Osteoblast (primary cell): ENCODE measurements at places on chromosomes 2 and 18. TPM values are rescaled to one million over a fixed set of nuclear protein-coding genes. Genes with fewer than 3 reads are reported as not detected.

The PMAIP1 gene
- 3.5 and 4.0 TPM in 2 replicates for total RNA-seq

The HTR2B gene
- 2.9 and 5.3 TPM in 2 replicates for total RNA-seq

The GBX2 gene
- not detected in 2 replicates for total RNA-seq

The SERPINB12 gene
- total RNA-seq = not detected in 2 replicates

The C2orf66 gene
- total RNA-seq = under 0.01 and 0.36 TPM in 2 replicates

The TMEM200C gene
- under 0.01 TPM in 2 replicates for total RNA-seq

The FAM136A gene
- total RNA-seq = 21.7 and 31.5 TPM in 2 replicates

The HEATR5B gene
- total RNA-seq = 29.2 and 29.3 TPM in 2 replicates

The GALNT5 gene
- total RNA-seq = 56.5 and 75.7 TPM in 2 replicates

The TM4SF20 gene
- total RNA-seq = 0.88 and 1.1 TPM in 2 replicates

The CCDC148 gene
- total RNA-seq = 1.8 and 2.1 TPM in 2 replicates

The PKDCC gene
- 1.2 and 4.0 TPM in 2 replicates for total RNA-seq

The LINC00305 gene
- total RNA-seq = not detected in 2 replicates

The TWIST2 gene
- 9.4 TPM in 2 replicates for total RNA-seq

The DCC gene
- total RNA-seq = under 0.01 TPM in 1 of 2 replicates, not detected in the other

The CTAGE1 gene
- total RNA-seq = under 0.01 TPM in 1 of 2 replicates, not detected in the other

The HOXD9 gene
- total RNA-seq = 0.36 and 0.59 TPM in 2 replicates

The SPEG gene
- 24.2 and 26.4 TPM in 2 replicates for total RNA-seq

The ABCG8 gene
- total RNA-seq = not detected in 2 replicates

The CCDC178 gene
- total RNA-seq = not detected in 2 replicates

The SLC39A10 gene
- total RNA-seq = 31.8 and 38.0 TPM in 2 replicates

The KLHL14 gene
- total RNA-seq = not detected in 2 replicates

The VWA3B gene
- total RNA-seq = 0.59 TPM in 1 of 2 replicates, not detected in the other

The MSGN1 gene
- not detected in 2 replicates for total RNA-seq

The B3GNT7 gene
- total RNA-seq = 0.29 and 0.72 TPM in 2 replicates

The NTSR2 gene
- total RNA-seq = not detected in 2 replicates

The DSG3 gene
- 1.4 and 1.8 TPM in 2 replicates for total RNA-seq

The OXER1 gene
- 0.29 TPM in 1 of 2 replicates, not detected in the other for total RNA-seq

The AQP4 gene
- total RNA-seq = not detected in 2 replicates

The RMC1 gene
- 22.8 and 26.2 TPM in 2 replicates for total RNA-seq

The PROC gene
- total RNA-seq = 0.29 TPM in 1 of 2 replicates, not detected in the other

The AGXT gene
- total RNA-seq = not detected in 2 replicates

The LYG1 gene
- under 0.01 and 0.88 TPM in 2 replicates for total RNA-seq

The PARD6G gene
- 2.2 and 4.4 TPM in 2 replicates for total RNA-seq

The TANC1 gene
- 33.9 and 34.7 TPM in 2 replicates for total RNA-seq

The SCYGR4 gene
- total RNA-seq = not detected in 2 replicates

The ZBTB7C gene
- 0.29 and 0.36 TPM in 2 replicates for total RNA-seq

The PSMA8 gene
- total RNA-seq = not detected in 2 replicates

The NFATC1 gene
- 5.3 and 6.2 TPM in 2 replicates for total RNA-seq

The NOL4 gene
- not detected in 2 replicates for total RNA-seq
